ENCODE measurements at places on chromosomes 4 and X.

DNA sequence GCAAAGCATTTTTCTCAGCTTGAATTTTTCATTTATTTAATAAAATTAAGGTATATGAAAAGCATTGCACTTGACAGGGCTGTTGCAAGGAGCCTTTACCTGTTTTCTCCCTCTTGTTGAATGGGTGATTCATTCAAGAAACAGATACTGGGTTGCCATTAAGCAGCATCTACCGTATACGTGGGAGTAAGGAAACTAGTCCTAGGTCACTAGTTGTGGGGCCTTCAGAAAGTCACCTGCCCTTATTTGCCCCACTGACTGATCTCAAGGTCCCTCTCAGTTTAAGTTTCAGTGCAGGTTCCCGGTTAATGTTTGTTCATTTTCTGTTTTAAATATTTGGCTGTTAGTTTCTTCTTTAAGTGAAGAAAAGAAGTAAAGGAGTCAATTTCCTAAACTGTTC lies 34.0 kb downstream of the LHFPL1 start:
- no peak for DNase-seq

DNA sequence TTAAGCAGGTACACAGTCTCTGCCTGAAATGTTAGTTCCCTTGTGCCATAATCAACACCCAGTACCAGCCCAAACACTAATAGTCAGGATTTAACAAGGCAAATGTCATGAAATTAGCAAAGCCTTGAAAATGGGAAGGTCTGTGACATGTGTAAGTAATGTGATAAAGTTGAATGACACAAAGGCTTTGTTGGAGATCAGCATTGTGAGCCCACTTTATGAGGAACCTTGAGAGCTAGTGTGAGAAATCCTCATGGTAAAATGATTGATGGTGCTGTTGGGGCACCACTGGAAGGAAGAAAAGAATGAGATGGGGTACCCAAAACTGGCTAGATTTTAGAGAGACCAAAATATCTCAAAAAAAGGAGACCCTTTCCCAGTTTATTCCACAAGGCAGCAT lies 3.3 kb upstream of the LIN54 start:
- no peak for DNase-seq

DNA sequence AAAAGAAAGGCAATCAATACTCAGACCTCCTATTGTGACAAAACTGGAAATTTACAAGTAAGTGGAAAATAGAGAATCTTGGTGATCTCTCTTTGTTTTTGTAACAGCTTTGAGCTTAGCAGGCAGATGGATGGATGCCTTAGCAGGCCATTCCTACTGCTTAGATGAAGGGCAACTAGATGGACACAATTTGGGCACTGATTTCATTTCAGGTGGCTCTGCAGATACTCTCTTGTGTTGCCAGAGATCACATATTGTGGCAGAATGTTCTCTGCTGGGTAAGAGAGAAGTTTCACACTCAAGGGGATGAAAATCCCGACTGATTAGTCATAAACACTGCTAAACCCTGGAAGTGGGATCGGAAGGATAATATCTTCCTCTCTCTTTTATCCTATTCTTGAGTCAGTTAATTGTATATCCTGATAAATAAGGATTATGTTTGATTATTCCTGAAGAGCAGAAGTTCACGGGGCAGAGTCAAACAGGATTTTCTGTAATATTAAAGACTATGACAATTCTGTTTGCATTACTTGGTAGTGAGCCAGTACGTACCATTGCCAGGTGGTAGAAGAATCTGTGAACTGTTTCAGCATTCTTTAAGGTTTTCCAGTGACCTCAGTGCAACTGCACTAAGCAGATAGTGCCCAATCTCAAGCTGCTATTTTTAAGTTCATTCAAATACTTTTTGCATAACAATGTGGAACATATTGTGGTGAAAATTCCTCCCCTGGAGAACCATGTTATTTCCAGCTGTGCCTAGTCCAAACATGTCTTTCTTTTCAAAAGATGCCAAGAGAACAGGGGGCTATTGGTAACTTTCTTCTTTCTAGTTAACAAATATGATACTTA lies 974.3 kb downstream of the FSTL5 start:
- no peak for DNase-seq

DNA sequence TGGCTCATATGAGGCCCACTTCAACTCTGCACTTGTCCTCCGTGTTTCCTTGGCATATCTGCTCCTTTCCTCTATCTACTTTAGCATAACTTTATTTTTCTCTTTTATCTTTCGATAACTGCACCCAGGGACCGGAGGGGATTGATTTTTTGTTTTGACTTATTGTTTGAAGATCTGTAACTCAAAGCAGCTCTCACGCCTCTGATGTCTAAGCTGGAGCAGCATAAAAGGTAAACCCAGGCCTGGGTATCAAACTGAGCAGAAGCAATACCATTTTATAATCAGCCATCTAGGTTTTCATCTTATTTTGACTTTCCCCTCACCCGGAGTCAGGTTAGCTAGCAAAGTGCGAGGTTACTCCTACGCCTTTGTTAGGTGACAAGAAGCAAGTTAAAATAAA lies 28.4 kb downstream of the LEF1 start:
- DNase-seq: no peak

GRCh38 chr4:76499461-76499860 lies 64.4 kb downstream of the SHROOM3 start:
- no peak for DNase-seq

DNA sequence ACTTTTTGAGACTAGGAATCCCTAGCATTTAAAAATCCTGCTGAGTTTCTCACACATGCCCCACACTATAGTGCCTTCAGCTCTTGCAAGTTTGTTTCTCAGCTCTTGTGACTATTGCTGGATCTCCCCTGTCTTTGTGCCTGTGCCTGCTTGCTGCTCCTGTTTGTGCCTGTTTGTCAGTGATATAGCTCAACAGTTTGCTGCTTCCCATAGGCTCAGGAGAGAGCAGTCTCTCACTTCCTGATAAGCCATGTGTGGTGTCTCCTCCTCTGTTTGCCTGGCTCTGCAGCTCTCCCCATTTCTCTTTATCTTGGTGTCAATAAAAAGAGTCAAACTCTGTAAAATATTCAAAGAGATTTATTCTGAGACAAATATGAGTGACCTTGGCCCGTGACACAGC lies 259.8 kb upstream of the CLNK start:
- no peak for DNase-seq

- no peak for DNase-seq
These were observed 217.3 kb upstream of the TAPT1 start for GRCh38 chr4:16443504-16444088.

DNA sequence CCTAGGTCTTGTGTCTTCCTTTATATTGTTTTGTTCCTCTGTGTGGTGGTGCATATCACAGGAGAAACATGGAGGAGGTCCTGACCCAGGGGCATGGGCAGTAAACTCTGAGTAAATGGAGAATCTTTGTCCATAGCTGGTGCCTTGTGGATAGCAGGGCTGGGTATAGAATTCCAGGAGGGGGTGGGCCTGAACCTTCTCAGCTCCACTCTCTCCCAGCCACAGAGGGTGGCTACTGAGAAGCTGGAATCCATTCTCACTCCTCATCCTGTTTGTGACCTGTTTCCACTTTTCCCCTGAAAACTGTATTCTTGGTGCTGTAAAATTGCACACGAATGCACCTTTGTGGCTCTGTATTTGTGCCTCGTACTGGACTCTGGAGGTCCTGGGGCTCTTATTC lies 47.7 kb upstream of the ADRA2C start:
- DNase-seq: no peak

GRCh38 chr4:169988252-169988651 lies 37.9 kb downstream of the MFAP3L start:
- no peak for DNase-seq

DNA sequence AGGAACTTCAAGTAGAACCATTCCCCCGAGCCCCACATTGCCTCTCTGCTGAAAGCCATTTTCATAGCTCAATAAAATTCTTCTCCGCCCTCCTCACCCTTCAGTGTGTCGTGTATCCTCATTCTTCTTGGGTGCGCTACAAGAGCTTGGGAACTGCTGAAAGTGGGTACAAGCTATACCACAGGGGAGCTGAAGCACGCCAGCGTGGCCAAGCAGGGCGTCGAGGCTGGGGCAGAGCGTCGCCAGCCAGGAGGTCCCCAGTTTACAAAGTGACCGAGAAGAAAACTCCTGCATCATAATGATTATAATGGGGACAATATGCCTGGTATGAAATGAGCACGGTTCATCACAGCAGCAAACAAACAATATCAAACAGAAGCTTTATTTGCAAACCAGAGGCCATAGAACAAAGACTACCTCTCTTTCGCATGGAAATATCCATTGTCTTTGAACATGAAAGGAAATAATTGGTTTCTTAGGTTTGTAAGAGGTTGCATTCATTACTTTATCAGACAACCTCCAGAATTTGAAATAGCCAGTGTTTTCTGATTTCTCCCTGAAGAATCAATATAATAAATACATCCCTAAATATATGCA lies 34.3 kb downstream of the RELL1 start:
- DNase-seq: no peak

DNA sequence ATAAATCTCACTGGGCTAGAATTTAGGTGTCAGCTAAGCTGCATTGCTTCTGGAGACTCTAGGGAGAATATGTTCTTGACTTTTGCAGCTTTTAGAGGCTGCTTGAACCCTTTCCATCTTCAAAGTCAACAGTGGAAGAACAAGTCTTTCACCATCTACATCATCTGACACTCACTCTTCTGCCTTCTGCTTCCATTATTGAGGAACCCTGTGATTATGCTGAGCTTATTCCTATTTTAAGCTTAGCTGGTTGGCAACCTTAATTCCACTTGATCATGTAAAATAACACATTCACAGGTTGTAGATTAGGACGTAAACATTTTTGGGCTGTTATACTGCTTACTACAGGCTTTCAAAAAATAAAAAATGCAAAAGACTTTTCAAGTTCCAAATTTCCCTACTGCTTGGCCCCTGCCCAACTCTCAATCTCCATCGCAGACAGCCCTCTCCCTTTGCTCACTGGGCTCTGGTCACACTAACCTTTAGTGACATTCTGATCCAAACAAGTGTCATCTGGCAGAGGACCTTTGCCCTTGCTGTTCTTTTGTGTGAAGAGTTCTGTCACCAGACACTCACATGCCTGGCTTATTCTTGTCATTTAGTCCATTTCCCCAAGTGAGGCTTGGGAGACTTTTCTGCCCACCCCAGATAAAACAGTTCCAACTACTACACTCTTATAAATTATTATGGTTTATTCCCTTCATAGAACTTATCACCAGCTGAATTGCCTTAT lies 1056.0 kb downstream of the STIM2 start:
- DNase-seq: no peak

DNA sequence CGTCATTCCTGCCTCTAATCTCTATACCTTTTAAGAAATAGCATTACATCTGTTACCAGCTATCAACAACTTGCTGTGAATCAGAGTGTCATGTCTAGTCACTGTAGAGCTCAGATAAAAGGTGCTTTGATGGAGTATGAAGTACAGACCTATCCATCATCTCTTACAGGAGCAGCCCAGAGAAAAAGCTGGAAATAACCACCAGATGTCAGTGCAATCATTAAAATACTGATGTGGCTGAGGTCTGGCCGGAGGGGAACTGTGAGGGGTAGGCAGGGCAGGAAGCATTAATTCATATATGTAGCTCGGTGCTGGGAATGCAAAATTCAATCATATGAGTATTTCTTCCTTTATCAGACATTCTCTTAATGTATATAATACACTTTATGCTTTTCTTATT lies 100.6 kb downstream of the AKAP4 start:
- DNase-seq: no peak

- no peak for DNase-seq
These were observed 362.9 kb downstream of the PDGFC start for GRCh38 chr4:156608651-156609050.

GRCh38 chr4:154389148-154389547 lies 102.5 kb downstream of the DCHS2 start:
- no peak for DNase-seq

DNA sequence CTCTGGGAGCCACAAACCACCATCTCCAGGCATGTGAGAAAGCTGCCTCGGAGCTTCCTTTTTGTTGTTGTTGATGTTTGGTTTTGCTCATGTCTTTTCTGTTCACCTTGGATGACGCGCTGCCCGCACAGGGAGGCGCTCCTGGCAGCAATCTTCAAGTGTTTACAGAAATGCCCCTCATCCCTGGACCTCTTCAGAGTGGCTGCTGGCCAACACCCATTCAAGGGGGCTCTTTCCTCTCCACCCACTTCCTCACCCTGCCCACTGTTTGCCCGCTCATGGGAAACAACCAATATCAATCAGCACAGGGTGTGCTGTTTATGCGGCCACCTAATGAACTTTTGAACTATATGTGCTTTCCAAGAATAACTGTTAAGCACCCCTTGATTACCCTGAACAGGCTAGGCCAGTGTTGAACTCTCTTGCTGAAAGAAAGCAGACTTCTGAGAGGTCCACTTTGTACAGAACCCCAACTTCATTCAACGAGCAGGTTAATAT lies 355.1 kb upstream of the CLNK start:
- DNase-seq: no peak

DNA sequence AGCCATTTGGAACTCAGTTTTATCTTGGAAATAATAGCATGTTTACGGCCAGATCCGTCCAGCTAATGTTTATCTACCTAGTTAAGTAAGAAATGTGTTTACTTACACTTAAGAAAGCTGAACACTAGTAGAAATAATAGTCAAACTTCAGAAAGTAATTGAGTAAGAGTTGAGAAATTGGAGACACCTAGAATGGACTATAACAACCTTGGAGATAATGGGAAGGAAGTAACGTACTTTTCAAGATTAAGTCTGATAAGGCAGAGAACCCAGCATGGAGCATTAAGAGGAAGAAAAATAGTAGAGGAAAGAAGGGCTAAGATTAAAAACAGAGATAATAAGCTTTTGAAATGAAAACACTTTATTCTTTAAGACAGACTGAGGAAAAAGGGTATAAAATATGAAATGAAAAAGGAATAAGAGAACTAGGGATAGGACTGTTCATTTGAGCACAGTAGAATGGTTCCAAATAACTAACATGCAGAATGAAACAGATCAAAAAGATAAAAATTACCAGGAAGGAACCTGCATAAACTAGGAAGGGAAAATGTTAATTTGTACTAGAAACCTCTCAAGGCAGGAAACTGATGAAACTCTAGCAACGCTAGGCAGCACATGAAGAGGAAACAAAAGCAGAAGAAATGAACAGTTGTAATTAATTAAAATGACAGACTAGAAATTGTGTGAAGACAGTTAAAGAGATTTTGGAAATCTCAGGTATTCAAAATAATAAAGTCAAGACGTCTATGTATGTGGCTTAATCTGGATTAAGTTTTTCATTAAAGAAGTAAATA lies 71.7 kb downstream of the FBXW7 start:
- DNase-seq: no peak

GRCh38 chrX:49978176-49978575 lies 55.8 kb downstream of the CLCN5 start:
- no peak for DNase-seq

DNA sequence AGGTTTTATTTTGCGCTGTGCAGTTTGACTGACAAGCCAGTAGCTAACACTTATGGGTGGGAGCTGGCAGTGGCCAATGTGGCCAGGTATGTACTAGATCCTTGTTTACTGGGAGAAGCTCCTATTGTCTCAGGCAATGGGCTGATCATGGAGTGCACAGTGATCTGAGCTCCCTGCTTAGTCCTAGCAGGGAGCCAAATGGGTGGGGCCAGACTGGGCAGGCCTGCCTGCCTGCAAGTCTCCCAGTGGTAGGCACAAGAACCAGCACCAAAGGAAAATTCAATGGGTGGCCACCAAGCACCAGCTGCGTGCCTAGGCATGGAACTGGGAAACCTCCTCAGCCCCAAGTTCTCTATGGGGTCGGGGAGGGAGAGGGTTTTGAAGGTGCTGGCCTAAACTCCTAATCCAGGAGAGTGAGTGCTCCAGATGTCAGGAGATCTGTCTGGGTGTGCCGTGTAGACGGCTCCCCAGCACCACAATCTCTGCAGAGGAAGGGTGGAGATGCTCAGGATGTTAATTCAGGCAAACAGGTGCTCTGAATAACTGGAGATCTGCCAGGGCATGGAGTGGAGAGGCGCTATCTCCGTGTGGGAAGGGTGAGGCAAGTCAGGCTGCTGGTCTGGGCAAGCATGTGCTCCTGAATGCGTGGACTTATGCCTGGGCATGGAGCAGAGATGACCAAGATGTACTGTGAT lies 48.2 kb downstream of the SPCS3 start:
- no peak for DNase-seq
